HS-27A (cell line): ENCODE measurements at places on chromosomes 4 and X.

GRCh38 chr4:166252487-166253402 is 379.7 kb downstream of the TLL1 start:
- peak; percentile 3 for DNase-seq

DNA sequence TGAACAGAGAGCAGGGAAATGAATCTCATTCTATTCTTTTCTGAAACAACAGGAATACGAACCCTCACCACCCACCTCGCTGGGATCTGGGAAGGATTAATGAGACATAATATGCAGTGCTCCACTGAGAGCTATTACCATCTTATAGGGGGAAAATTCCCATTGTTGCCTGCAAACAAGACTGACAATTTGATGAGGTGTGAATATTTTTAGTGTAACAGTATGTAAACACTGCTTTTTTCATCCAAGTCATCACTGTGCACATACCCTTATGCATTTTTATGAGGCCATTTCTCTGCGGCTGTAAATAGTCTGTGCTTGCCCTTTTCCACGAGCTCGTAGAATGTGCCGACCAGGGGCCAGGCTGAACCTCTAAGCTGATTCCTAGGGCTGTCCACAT is 285.6 kb upstream of the CPEB2 start:
- no peak for DNase-seq

DNA sequence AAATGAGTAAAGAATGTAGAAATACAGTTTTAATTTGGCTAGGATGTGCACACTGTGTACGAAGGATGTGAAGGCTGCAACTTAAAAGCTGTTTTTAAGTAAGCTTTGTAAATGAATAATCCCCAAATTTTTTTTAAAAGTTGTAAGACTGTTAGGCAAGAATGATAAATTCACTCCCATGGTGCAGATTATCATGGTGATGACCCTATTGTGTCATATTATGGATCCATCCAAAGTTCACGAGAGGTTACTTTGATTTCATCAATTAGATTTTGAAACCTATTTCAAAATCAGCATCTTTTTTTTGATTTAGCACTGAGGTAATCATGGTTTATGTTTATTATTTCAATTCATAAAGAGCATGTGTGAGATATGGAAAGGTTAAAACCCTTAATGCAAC is 62.9 kb upstream of the ETNPPL start:
- no peak for DNase-seq

GRCh38 chr4:80876810-80877209 is 153.7 kb upstream of the BMP3 start:
- no peak for DNase-seq

DNA sequence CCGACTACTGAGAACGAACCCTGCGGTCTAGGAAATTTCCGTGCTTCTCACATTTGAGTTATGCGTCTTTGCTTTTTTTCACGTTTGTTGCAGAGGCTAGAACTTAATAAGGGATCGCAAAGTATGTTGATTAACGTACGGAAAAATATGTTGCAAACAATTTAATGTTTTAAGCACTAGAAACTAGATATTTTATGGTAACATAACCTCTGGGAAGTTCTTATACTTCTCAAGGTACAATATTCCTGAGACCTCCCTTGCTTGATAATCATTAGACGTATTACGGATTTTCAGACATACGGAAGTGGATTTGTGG is 639 bp upstream of the PRDM5 start:
- no peak for DNase-seq

DNA sequence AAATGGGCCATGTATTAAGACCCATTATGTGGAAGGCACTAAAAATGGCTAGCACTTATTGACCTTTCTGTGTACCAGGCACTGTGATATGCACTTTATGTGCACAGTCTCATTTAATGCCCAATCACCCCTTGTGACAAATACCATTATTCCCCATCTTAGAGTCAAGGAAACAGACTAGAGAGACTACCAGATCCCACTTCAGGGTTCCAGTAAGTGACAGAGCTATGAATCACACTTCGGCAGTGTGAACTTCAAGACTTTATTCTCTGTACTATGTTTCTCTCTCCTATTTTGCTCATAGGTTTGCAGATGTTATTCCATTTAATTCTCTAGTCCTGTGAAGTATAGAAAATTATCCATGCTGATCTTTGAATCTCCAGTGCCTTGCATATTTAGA is 107.0 kb downstream of the NFKB1 start:
- no peak for DNase-seq

GRCh38 chr4:139660568-139661043 is 5.0 kb upstream of the MGST2 start:
- DNase-seq = no peak

GRCh38 chr4:37689353-37690095 is 3.3 kb upstream of the RELL1 start:
- DNase-seq = no peak

DNA sequence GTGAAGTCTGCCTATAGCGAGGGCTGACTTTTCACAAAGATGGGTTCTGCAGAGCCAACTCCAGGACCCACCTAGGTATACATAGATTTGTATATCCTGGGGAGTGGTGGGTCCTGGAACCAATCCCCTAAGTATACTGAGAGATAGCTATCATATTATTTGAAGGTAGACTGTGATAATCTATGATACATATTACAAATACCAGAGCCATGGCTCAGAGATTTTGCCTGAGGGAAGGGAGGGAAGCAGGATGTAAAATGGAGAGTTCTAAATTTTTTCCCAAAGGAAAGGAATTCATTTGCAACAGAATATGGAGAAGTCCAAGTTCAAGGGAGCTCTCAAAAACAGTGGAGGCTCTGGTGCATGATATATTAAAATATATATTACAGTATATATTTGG is 7.2 kb downstream of the TCEAL3 start:
- DNase-seq = no peak

DNA sequence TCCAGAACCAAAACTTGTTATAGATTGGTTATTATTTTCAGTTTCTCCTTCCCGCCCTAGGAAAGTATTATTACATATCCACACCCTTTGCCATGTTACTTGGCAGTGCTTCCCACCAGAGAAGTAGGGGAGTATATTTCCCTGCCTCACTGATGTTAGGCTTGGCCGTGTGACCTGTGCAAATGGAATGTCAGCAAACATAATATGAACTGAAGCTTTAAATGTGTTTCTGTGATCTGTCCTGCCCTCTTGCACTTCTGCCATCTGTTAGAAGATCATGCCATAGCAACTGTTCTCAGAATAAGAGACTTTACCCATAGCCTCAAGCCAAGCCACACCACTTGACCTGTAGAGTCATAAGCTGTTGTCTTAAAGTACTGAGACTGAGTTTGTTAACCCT is 36.7 kb upstream of the NEUROG2 start:
- peak; percentile 79 for DNase-seq

DNA sequence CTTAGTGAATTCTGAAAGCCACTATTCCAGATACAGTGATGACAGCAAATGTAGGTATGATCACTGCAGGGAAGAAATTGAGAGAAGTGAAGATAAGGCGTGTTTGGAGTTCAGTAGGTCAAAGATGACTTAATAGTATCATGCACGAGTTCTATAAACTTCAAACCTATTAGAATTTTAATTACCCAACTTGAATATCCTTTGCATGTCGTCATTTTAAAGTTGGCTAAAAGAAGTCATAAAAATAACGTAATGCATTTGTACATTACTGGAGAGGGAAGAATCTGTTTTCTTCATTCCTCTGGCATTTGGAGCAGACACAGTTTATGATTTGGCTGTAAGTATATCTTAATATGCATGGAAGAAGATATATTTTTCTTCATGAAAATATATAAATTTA is 68.6 kb upstream of the MXRA5 start:
- no peak for DNase-seq

GRCh38 chr4:66357316-66357715 is 687.0 kb upstream of the EPHA5 start:
- DNase-seq = peak; percentile 88

DNA sequence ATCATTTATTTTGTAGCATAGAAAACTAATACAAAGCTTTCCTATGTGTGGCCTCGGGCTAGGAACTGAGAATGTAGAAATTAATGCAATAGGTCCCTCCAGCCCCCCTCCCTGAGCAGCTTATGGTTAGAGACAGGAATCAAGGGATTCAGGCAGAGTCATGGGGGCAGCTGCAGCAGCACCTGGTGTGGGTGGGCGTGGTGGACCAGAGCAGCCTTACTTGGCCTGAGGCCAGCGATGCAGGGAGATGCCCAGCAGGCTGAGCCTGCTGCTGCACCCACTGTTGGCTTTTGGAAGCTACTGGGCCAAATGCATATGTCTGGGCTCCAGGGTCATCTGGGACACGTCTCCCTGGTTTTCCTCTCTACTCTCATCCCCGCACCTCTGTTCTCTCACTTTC is 74.0 kb downstream of the STK32B start:
- no peak for DNase-seq

GRCh38 chr4:105150503-105150902 is 3.8 kb downstream of the TET2 start:
- no peak for DNase-seq

DNA sequence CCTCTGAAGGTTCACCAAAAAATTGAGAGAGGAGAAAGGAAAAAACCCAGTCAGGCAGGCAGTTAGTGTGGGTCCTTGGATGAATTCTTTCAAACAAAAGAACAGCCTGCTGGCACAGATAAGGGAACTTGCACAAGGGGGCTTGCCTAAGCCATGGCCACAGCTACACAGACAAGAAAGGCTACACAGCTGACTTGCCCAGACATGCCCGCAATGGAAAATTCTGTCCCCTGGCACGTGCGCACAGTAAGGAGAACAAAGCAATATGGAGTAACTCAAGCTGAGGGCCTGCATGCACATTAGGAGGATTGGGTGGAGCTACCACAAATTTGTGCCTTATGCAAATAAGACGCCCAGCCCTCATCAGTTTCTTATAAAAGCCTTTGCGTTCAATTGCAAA is 512.5 kb upstream of the HTR2C start:
- no peak for DNase-seq

GRCh38 chrX:85503258-85504158 is 124.0 kb upstream of the POF1B start:
- no peak for DNase-seq

DNA sequence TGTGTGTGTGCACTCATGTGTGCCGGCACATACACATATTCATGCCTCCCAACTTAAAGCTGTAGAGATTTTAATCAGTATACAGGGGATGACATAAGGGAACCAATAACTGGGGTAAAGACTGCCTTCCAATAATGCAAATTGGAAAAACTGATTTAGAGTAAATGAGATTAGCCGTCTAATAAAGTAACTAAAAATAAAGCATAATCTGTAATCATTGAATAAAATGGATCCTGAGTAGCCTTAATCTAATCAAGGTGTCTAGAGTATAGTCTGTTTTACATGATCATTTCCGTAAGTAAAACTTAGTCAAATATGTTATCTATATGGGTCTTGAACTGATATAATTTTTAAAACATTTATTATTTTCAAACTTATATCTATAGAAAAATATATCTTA is 925.8 kb downstream of the FSTL5 start:
- no peak for DNase-seq

GRCh38 chrX:18537524-18537923 is 112.1 kb downstream of the CDKL5 start:
- DNase-seq = no peak

DNA sequence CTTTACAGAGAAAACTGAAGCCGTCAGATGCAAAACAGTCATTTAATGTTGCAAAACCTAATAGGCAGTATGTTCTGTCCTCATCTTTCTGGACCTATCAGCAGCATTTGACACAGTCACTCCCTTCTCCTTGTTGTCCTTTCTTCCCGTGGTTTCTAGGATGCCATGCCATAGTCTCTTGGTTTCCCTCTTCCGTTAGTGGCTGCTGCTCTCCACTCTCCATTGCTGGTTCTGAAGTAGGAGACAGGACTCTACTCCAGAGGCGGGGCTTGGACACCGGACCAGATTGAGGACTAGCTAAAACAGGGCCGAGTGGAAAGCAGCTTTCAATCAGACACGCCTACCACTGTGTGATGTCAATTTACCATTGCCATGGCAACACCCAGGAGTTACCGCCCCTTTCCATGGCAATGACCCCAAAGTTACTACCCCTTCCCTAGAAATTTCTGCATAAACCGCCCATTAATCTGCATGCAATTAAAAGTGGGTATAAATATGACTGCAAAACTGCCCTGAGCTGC is 88.8 kb upstream of the CCDC160 start:
- no peak for DNase-seq

DNA sequence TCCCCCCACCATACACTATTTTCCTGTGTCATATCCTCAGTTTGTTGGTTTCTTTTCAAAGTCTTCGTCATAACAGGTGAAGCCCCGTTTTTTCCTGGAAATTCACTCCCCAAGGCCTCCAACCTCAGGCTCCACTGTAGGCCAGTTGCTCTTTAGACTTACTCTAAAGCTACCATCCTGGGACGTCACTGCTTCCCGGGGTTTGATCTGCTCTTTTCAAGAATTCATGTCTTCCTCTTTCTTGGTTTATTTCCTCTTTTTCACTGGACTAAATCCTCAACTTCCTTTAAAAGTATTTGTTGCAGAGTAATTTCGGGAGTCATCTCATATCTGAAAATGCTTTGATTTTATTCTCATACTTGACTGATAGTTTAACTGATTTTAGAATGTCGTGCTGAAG is 6.5 kb upstream of the SERTM2 start:
- DNase-seq = no peak

- DNase-seq = no peak
Observed at GRCh38 chr4:97662133-97662532, 481.1 kb downstream of the STPG2 start.

DNA sequence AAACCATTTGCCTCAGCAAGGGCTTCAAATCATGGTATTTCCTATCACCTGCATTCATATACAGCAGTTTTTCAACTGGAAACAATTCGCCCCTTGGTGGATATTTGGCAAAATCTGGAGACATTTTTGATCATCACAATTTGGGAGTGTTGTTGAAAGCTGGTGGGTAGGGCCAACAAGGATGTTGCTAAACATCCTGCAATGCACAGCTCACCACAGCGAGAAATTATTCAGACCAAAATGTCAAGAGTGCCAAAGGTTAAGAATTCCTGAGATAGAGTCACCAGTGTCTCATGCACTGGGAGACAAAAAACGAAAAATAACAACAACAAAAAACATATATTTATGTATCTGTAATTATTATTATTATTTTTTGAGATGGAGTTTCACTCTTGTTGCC is 435.2 kb upstream of the CTSO start:
- DNase-seq = no peak

DNA sequence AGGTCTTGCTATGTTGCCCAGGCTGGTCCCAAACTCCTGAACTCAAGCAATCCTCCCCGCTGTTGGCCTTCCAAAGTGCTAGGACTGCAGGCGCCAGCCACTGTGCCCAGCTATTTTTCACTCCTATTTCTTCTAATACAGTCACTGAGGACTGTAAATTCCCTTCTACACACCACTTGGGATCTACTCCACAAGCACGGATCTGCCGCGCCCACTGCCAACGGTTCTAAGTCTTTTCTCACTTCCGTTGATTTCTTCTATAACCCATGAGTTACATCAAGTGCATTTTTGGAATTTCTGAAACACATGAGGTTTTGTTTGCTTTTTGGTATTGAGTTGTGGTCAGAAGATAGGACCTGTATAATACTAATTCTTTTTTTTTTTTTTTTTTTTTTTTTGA is 48.6 kb downstream of the FAM53A start:
- no peak for DNase-seq

DNA sequence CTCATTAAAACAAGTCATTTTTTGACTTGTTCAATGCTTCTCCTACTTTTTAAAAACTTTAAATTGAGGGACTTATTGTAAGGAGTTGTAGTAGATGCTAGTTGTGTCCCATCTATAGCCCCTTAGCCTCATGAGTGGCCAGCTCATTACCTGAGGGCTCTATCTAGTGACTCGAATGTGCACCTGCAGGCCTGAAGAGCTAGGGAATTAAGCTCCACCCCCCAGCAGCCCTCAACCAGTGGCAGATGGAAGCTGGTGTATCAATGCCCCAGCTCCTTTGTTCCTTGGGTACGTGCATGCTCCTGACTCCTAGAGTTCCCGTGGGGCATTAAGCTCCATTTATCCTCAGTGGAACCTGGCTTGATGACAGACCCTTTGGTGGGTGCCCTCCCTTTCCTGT is 146.7 kb upstream of the FAM9B start:
- no peak for DNase-seq
